ENCODE measurements at places on chromosomes 16 and 17.

GRCh38 chr17:66347661-66348514 is 45.5 kb downstream of the PRKCA start:
- DNase-seq, result peak; percentile 17

DNA sequence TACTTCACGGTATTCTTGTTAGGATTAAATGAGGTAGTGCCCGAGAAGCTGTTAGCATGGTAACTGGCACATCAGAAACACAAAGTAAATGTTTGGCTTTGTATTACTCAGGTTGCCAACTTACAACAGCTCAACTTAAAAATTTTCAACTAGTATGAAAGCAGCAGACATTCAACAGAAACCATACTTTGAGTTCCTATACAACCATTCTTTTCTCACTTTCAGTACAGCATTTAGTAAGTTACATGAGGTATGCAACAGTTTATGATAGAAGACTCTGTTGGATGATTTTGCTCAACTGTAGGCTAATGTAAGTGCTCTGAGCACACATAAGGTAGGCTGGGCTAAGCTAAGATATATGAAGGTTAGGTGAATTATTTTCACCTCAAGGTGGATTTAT is 7.7 kb downstream of the CENPN start:
- no peak for DNase-seq

GRCh38 chr17:43665084-43665936 is 3.6 kb upstream of the MEOX1 start:
- no peak for DNase-seq

GRCh38 chr16:50696575-50697420 is 3.4 kb downstream of the NOD2 start:
- DNase-seq, result no peak

DNA sequence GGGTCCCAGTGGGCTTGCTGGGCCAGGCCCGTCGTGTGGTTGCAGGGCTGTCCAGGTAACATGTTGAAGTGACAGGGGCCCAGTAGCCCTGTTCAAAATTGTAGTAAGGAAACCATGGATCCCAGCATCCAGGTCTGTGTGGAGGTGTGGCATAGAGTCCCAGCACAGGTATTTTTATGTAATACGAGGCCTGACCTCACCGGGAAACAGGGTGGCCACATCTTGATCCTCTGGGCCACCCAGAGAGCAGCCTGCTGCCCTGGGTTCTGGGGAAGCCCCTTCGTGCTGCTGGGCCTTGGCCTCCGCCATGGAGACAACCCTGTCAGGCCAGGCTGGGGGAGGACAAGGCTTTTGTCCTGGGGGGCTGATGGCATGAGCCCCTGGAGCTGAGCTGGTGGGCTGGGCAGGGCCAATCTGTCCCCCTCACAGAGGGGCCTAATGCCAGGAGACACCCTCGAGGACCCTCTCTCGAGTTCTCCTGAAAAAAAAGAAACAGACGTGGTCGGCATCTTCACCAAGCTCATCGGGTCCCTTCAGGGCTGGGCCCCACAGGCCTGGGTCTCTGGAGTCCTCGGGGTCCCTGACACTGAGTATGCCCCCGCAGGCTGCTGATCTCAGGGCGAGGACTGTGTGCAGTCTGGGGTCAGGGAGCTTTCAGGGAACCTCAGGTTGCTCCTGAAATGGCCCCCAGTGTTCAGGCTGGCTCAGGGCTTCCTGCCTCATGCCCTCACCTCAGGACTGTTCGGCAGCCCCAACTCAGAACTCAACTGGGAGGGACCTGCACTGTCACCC is 47.8 kb downstream of the TNFRSF13B start:
- no peak for DNase-seq

- no peak for DNase-seq
Measured at GRCh38 chr16:63813862-63814261, 1308.0 kb downstream of the CDH11 start.

DNA sequence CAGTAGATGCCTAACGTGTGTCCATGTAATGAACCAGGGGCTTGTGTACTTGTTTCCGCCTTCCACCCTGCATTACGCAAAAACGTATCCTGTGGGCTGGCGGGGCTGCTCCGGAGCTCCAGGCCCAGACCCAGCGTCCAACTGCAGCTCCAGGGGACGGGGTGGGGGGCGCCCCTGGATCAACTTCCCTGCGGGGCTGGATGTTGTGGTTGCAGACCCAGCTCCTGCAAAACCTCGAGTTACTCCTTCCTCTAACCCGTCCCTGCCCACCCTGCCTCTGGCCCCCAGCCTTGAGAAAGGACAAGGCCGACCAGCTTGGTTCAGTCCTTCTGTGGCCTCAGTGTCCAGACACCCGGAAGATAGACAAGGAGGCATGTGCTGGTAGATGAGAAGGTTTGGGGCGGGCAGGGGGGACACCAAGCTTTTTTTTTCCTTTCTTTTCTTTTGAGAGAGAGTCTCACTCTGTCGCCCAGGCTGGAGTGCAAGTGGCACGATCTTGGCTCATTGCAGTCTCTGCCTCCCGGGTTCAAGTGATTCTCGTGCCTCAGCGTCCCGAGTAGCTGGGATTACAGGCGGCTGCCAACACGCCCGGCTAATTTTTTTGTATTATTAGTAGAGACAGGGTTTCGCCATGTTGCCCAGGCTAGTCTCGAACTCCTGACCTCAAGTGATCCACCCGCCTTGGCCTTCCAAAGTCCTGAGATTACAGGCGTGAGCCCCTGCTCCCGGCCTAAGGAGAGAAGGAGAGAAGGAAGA is 731 bp upstream of the EXOC7 start:
- DNase-seq, result no peak

DNA sequence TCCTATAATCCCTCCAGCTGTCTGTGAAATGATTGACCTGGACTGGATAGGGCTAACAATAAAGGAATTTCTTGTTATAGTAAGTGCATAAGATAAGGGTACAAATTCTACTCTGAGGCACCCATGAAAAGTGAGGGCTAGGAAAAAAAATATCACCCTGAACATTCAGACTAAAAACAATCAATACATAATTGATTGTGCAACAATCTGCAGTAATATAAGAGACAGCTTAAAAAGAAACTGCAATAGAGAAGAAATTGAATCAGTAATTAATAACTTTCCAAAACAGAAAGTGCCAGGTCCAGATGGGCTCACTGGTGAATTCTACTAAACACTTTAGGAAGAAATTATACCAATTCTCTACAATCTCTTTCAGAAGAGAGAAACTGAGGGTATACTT is 44.2 kb upstream of the CREBBP start:
- DNase-seq, result no peak

DNA sequence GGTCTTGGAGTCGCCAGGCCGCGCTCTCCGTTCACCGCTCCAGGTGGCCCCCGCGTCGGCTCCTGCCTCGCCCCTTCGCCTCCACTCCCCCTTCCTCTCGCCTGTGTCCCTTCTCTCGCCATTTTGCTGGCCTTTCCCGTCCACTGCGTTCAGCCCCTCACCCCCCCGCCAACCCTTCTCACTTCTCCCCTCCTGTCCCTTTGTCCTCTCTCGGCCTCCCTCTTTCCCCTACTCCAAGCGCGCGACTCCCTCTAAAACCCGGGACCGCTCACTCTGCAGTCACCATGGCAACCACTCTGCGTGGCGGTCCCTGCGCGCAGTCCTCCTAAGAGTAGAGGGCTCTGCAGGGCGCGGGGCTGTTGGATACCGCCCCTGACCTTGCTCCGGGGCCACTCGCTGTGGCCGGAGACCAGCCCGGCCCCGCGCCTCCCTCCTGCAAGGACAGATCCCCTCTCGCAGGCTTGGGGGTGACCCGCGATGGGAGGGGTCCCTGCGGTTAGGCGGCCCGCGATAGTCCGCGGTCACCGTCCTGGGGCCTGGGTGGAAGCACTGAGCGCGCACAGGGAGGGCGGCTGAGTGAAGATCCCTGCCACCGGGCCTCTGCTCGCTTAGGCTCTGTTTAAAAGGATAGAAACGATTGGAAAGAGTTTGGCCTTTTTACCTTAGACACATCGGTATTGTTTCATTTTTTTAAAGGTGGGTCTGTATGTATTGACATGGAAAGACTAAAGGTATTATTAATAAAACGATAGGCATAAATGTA is 454 bp downstream of the CCDC40 start:
- DNase-seq, result peak; percentile 21

DNA sequence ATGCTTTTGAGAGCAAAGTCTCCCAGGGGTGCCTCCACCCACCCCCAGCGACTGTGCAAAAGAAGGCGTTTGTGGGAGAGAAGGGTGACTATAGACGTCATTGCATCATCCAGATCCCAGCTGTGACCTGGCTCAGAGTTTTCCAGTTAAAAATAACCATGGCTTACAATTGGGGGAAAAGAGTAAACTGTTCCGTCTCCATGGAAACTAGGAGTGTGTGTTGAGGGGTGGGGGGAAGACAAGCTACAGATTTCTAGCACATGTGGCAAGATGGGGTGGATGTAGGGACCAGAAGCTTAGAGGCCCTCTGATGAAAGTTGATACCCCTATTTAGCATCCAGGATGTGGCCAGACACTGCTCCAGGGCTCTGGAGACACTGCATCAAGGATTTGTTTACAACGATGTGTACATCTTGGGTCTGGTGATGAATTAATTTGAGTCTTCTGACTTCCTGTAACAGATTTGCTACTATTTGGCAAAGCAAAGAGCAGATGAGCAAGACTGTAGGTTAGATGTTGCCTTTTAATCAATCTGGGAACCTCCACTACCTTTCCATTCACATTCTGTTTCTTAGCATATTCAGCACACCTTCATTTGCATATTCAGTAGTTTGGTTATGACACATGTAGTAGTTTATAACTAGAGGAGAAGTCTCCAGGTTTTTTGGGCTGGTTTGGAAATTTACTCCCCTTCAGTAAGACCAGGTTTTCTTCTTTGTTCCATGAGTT is 6.2 kb upstream of the DUSP14 start:
- no peak for DNase-seq

DNA sequence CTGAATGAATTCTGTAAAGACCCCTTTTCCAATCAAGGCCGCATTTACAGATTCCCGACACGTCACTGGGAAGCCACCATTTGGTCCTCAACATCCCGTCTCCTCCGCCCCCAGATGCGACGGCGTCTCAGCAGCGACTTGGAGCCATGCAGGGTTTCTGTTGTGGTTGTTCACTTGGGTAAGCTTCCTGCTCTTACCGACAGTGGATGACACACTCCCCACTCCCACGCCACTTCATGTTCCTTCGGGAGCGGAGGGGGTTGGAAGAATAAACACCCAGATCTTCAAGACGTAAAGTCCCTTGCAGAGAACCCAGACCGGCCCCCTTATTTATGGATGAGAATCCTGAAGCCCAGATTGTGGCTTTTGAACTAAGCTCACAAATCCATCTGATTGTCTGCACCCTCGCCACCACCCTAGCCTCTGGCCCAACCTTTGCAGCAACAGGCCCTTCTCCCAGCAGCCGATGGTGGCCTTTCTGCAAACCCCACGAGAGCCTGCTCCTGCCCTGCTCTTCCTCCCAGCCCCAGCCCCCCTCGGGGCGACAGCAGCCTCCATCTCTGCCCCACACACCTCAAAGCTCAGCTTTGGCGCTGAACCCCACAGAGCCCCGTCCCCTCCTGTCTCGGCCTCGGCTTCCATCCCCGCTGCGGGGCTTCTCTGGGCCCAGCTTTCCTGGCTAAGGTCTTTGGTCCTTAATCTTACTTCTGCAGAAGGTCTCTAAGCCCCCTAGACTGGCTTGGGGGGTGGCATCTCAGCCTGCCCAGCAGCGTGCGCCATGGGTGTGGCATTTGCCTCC is 19.0 kb upstream of the OSGIN1 start:
- no peak for DNase-seq

DNA sequence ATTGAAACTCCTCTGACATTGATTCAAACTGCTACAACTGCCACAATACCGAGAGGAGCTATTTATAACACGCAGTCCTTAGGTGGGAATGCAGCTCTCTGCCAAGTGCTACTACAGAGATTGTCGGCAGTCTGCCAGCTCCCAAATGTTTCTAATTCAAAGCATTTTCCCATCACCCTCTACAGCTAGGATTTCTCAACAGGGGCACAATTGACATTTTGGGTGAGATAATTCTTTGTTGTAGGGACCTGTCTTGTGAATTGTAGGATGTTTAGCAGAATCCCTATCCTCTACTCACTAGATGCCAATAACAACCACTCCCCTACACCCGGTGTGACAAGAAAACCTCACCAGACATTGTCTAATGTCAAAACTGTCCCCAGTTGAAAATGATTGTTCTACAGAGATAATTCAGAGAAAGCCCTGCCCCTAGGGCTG is 7.8 kb upstream of the N4BP1 start:
- DNase-seq, result peak; percentile 2

GRCh38 chr17:66310528-66311148 is 8.2 kb downstream of the PRKCA start:
- DNase-seq, result no peak

DNA sequence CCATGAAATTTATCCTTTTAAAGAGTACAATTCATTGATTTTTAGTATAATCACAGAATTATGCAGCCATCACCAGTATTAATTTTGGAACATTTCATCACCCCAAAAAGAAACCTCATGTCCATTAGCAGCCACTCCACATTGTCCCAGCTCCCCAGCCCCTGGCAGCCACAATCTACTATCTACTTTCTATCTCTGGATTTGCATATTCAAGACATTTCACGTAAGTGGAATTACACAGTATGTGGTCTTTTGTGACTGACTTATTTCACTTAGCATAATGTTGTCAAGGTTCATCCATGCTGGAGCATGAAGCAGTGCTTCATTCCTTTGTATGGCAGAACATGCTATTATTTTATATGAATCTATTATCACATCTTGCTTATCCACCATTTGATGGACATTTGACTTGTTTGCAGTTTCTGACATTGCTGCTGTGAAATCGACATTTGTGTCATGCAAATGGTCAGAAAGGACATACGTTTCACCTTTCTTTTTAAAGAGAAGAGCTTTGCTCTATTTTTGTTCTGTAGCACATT is 10.7 kb downstream of the METTL9 start:
- no peak for DNase-seq

DNA sequence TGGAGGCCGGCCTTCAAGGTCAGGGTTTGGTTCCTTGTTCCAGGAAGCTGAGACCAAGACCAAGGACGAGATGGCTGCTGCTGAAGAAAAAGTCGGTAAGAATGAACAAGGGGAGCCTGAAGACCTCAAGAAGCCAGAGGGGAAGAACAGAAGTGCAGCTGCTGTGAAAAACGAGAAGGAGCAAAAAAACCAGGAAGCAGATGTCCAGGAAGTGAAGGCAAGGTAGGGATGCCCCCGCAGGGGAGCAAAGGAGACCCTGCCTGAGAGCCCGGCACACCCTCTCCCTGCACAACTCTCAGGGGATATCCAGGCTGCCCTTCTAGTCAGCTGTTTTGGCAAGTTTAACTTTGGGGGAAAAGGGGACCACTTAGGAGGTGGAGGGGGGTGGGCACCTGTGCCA is 29.0 kb downstream of the RNF213 start:
- no peak for DNase-seq

DNA sequence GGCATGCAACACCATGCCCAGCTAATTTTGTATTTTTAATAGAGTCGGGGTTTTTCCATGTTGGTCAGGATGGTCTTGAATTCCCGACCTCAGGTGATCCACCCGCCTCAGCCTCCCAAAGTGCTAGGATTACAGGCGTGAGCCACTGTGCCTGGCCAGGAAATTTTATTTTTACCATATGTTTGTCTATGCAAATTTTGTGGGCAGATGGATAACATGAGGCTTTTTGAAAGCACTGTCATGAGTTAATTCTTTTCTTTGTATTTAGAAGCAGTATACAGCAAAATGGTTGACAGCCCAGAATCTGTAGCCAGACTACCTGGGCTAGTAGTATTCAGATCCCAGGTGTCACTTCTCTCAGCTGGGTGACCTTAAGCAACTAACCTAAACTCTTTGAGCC is 8.5 kb upstream of the KPNB1 start:
- no peak for DNase-seq

Data from DMS153 (cell line).